Activated T-helper 1 cell treated with anti-CD3 and anti-CD28 coated beads, Interleukin-2, amount 50 U/mL, for 16 hours (primary cell): ENCODE measurements at places on chromosomes 11 and 22.

- no peak for DNase-seq
Measured at GRCh38 chr11:68583041-68583446, 101.3 kb upstream of the GAL start.

GRCh38 chr22:18970176-18970947 lies 34.3 kb upstream of the PRODH start:
- DNase-seq = no peak

GRCh38 chr11:11940551-11940950 lies 67.9 kb downstream of the DKK3 start:
- DNase-seq = no peak

GRCh38 chr11:526192-526591 lies 9.2 kb downstream of the HRAS start:
- DNase-seq = no peak

GRCh38 chr11:109808569-109808968 lies 284.6 kb upstream of the ZC3H12C start:
- DNase-seq = no peak

- no peak for DNase-seq
Measured at GRCh38 chr11:125300791-125301218, 136.3 kb downstream of the PKNOX2 start.

DNA sequence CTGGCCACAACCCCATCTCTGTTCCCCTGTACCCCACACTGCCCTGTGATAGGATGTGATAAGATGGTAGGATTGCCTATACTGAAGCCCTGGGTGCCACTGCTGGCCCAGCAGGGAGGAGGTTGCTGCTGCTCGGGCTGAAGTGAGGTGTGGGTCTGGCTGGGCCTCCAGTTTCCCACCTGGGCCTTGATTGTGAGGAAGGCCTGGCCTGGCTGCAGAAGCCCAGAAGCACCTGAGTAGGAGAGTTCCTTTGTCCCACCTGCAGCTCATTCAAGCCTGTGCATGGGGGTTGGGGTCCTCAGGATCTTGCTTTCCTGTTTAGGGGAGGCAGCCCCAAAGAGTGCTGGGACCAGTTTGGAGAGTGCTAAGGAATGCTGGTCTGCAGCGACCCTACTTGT lies 3.3 kb downstream of the ST3GAL4 start:
- DNase-seq = no peak

DNA sequence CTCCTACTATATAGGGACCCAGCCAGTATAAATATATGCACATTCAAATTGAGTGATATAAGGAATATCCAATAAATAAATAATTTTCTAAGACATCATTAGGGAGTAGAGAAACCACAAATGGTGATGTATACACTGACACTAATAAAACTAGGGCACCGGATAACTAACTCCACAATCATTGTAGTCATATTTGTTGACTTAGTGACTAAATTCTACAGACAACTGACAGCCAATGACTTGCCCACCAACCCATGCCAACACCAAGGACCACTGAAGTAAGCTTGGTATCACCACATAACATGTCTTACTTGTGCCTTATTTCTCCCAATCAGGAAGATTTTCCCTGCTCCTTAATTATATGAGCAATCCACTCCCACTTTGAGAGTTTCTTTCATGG lies 139.6 kb upstream of the TRPC6 start:
- no peak for DNase-seq

DNA sequence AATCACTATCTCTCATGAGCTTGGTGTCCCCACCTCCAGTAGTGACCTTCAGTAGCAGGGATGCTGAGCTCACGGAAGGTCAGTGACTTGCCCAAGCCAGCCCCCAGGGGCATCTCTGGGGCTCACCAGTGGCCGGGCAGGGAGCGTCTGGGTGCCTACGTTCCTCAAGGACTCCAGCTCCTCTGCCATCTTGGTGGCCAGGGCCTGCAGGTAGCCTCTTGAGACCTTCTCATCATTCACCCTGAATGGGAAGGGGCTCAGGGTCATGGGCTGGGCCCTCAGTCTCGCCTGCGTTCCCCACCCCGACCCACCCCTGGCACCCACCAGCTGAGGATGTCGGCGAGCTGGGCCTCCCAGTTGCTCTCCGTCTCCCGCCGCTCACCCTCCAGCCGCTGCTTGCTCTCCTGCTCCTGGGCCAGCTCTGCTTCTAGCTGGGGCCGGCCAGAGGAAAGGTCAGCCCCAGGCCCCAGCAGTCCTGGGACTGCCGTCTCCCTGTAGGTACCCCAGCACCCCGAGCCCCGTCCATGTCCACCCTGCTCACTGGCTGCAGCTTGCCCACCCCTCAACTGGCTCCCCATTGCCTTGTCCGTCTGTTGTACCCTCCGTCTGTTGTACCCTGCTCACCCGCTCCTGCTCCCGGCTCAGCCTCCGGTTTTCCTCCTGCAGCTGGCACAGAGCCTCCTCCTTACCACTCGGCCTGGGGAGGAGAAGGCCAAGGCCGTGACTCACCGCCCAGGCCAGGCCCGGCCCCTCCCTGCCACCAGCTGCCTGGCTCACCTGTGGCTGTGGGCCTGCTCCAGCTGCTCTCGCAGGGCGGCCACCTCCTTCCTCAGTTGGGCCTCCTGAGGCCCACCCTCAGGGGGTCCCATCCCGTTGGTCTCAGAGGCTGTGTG lies 9.5 kb downstream of the CDC42BPG start:
- no peak for DNase-seq

- no peak for DNase-seq
Measured at GRCh38 chr22:21761086-21761485, 25.5 kb upstream of the YPEL1 start.

DNA sequence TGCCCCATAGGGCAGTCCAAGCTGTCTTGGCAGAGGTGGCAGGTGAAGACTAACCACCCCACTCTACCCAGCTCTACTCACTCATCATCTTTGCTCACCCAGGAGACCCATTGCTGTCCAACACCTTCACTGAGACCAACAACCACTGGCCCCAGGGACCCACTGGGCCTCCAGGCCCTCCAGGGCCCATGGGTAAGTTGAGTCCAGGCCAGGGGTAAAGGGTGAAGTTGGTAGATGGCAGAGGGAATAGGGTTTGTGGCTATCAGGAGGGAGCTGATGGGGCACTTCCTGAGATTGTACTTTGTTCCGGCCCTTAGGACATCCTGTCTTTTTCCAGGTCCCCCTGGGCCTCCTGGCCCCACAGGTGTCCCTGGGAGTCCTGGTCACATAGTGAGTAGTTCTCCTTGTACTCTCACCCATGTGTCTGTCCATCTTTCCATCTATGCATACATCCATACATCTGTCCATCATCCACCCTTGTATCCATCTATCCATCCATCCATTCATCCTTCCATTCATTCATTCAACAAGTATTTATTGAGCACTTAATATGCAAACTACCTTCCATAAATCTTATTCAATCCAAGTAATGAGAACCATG lies 27.7 kb downstream of the EMID1 start:
- no peak for DNase-seq

DNA sequence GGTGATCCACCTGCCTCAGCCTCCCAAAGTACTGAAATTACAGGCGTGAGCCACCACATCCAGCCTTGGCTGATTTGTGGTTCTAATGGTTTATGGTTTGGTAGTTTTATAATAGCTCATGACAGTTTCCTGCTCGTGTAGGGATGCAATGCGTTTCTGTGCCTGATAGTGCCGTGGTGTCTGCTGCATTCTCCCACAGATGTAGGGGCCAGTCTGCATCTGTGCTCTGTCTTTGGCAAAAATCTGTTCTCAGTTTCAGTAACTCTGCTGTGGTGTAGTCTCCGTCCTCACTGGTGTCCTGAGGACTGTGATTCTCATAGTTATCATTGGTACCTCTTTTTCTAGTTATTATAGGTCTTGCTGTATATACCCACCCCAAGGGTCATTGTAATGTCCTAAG lies 16.3 kb downstream of the ST14 start:
- no peak for DNase-seq

GRCh38 chr11:15967166-15967565 lies 389.2 kb downstream of the SOX6 start:
- DNase-seq = no peak

DNA sequence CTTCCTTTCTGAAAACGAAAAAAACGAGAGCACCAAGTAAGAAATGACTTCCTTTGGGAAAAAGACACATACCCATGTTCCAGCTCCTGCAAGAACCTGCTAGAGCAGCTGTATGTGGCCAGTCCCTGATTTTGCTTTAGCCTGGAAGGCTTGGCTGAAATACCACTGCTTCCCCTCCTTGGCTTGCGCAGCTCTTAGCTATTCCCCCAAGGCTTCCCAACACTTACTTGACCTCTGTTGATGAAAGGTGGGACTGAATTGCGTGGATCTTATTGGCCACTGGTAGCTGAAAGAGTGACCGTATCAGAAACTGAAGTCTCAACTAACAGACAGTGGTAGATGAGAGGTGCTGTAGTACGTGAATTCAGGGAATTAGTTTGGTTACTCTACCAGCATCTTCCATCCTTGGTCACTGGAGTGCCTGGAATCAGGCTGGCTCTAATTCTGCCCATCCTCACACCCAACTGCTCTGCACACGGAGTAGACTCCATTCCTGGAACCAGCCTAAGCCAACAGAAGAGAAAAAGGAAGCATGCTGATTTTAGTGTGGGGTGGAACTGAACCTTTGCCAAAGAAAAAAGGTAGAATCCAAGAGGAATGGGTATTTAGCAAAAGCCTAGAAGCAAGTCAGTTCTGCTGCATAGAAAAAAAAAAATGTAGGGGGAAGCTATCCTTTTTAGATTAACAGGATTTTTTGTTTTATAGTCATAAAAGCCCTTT lies 73.8 kb upstream of the CRTAM start:
- no peak for DNase-seq

- no peak for DNase-seq
Measured at GRCh38 chr11:80700386-80700785, 1259.6 kb upstream of the TENM4 start.

DNA sequence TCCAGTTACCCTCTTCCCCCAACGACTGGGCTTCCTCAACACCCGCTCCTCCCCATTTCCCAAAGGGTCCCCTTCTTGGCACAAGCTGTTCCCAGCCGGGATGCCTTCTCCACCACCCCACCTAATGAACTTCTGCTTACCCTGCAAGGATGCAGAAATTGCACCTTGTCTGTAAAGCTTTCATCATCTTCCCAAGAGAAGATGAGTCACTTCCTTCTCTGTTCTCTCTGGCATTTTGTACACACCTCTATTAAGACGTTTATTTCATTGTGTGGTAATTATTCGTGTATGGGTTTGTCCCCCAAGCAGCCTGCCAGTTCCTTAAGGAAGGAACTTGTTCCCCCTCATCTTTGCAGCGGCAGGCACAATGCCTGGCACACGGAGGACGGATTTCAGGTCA lies 351.1 kb downstream of the CADM1 start:
- no peak for DNase-seq

GRCh38 chr11:44980533-44981427 lies 30.1 kb upstream of the TP53I11 start:
- DNase-seq = no peak

DNA sequence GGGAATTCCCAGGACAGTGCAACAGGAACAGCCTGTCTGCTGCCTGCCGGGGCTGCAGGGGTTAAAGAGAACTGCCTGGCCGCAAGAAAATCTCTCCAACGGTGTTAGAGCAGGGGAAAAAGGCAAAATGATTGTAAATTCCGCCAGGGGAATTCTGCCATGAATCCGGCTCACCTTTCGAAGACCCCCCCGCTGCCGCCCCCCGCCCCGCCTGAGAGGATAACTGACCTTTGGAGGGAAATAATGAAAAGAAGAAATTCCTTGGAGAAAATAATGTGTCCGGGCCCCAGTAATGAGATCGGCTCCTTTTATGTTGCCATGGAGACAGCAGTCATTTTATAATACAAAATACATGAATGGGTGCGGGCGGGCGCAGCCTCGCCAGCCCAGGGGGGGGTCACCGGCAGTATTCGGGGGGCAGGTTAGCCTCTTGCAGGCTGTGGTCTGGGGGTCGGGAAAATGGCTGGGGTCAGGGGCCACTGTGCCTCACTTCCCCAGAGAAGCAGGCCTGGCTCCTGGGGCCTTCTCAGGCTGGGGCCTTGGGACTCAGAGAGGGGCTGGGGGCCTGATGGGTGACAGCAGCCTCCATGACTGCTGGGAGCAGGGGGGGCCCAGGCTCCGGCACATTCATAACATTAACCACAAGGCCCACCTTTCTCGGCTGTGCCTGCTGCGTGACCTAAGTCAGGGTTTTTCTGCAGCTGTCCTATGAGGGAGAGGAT lies 228.1 kb downstream of the MN1 start:
- DNase-seq = no peak

DNA sequence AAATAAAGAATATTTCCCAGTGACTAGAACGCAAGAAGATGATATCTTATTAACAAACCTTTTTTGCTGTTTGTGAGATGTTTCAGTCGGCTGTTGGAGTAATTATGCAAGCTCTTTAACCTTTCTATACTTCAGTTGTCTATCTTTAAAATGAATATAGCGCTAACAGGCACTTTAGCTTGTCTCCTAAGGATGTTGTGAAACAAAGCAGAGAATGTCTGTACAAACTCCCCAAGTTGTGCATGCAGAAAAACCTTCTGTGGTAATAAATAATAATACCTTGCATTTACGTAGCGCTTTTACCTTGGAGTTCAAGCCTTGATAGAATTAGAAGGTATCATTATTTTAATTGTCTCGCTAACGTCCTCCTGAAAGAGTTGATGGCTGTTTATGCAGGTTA lies 1.9 kb upstream of the KDM2A start:
- no peak for DNase-seq

GRCh38 chr22:41526830-41527799 lies 17.2 kb downstream of the POLR3H start:
- peak; percentile 50 for DNase-seq

DNA sequence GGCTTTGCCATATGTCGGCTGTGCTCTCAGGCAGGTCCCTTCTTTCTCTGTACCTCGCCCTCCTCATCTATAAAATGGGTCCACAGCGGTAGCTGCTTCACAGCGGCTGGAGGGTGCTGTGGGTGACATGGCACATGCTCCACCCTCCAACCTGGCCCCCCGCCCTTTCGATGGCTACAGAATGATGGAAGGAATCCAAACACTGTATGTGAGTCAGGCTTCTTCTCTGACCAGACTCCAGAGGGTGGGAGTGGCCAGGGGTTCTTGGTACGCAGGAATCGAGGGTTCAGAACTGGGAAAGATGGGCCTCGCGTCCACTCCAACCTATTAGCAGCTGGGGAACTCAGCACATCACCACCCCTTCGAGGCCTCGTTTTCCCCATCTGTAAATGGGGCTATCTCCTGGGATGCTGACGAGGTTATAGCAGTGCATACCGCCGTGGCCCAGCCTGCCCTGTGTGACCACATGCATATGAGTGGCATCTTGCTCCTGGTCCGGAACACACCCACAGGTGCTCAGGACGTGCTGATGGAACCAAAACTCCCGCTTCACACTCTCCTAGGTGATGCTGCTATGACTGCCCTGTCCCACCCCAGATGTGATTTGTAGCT lies 26.4 kb downstream of the MN1 start:
- no peak for DNase-seq

DNA sequence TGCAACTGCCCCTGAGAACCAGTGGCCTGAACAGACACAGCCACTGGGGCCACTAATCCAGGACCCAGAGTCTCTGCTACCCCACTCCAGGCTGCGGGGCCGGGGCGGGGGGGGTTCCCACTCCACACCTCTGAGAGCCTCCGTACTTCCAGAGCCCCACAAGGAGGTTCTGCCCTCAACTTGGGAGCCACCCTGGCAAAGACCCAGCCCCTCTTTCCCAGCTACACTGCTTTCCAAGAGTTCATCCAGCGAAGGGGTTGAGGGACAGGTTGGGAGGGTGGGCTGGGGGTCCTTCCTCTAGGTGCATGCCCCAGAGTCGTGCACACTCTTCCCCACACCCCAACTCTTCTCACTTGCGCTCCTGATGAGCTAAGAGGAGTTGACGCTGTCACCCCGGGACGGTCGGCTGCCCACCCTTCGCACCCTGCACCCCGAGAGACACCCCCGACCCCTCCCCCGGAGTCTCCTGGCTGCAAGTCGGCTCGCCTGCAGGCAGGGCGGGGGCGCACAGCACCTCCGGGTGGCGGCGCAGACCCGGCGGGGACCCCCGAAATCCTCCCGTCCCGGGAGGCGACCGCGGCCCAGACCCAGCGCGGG lies 531 bp downstream of the RAB3IL1 start:
- no peak for DNase-seq
